ENCODE measurements at places on chromosomes 16 and 17.

DNA sequence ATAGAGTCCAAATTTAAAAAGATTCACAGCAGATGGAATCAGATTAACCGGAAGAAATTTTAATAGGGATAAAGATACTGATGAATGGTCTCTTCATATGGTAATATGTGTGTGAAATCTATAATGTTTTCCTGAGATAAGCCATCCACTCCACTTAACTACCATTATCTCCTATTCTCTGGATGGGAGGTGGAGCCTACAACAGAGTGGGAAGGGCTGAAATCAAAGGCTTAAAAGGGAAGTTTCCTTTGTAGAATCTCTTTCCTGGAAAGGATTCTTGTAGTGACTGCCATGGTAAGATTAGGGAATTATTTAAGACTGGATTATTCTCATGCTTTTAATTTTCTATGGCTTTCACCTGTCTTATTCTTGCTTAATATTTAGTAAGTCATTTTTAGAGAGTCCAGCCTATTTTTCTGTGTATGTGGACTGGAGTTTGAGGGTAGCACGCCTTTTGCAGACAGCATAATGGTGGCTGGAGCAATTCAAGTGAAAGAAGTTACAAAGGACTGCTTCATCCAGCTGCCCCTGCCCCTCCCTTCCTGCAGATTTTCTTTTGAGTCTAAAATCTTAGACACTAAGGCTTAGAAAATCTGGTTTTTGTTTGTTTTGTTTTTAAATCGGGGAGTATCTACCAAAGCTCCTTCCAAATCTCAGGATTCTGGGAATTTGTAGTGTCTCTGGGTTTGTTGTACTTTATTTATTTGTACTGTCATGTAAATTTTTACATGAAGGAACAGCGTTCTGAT, 26.5 kb downstream of the KAT7 start:
- no peak for DNase-seq

DNA sequence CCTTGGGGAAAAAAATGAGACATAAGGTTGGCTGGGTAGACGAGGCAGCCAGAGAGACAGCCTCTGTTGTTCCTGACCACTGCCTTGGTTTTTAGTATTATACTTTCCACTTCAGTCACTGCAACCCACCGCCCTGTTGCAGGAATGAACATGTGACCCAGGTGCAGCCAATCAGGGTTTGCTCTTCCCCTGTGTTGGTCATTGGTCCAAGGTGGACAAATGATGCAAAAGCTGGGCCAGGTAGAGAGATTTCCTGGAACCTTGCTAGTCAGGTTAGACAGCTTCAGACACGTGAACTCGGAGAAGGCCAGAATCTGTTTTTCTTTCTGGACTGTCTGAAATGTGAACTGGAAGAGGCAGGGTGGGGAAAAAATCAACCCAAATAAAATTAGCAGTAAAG, 452.4 kb upstream of the RBFOX1 start:
- DNase-seq = no peak

GRCh38 chr16:79293836-79294460, 306.6 kb downstream of the MAF start:
- DNase-seq = no peak

DNA sequence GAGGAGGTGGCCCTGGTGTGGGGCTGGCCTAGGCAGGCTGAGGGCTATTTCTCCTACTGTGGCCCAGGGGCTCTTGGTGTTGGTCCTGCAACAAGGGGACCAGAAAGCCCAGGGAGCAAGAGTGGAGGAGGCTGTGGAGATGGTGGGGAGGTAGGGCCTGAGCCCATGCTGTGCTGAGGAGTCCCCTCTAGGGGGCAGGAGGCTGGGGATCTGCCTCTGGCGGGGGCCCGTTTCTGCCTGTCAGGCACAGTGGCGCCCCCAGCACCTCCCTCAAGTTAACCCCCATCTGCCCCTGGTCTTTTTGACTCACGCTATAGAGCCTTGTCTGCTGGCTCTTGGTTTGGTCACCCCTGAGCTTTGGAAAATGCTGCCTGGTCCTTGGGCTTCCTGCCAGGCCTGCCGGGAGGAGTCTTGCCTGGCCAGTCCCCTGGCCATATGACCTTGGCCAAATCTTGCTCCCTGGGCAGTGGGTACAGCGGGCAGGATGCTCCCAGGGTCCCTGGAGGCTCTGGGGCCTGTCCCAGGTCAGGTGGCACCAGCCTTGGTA, 5.9 kb downstream of the BAIAP2 start:
- peak; percentile 53 for DNase-seq

DNA sequence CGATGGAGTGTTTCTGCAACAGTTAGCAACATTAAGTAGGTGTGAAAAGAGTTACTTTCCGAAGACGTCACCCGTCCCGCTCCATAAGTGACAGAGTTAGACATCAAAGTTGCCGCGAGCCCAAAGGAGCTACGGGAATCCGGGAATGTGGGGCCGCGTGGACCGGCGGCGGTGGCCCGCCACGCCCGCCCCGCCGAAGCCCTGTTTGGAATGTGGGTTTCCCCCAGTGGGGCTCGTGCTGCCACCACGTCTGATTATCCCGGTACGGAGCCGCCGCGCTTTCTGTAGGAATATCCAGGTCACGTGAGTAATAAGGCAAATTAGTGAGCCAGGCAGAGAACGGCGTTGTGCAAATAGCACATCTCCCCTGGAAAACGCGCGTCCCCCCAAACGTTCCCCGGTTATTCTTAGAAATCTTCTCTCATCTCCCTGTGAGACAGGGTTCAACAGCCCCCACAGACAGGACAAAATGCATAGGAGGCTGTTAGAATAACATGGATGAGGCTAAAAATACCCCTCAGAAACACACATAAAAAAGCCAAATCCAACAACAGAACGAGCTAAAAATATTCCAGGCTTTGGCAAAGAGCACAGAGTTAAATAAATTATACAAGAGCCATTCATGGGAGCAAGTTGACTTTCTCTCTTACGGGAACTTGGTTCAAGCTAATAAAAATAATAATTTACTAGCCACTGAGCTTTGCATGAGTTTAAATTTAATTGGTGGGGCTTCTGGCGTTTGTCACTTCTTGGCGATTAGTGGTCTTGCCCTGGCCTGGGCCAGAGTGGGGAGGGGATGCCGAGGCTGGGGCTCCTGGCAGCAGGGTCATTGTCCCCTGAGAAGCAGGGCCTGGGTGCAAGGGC, 8.6 kb downstream of the BAHCC1 start:
- no peak for DNase-seq

GRCh38 chr16:53209429-53209828, 154.6 kb downstream of the CHD9 start:
- no peak for DNase-seq

- DNase-seq = no peak
Measured at GRCh38 chr17:6654841-6655731, 3.5 kb downstream of the C17orf100 start.

DNA sequence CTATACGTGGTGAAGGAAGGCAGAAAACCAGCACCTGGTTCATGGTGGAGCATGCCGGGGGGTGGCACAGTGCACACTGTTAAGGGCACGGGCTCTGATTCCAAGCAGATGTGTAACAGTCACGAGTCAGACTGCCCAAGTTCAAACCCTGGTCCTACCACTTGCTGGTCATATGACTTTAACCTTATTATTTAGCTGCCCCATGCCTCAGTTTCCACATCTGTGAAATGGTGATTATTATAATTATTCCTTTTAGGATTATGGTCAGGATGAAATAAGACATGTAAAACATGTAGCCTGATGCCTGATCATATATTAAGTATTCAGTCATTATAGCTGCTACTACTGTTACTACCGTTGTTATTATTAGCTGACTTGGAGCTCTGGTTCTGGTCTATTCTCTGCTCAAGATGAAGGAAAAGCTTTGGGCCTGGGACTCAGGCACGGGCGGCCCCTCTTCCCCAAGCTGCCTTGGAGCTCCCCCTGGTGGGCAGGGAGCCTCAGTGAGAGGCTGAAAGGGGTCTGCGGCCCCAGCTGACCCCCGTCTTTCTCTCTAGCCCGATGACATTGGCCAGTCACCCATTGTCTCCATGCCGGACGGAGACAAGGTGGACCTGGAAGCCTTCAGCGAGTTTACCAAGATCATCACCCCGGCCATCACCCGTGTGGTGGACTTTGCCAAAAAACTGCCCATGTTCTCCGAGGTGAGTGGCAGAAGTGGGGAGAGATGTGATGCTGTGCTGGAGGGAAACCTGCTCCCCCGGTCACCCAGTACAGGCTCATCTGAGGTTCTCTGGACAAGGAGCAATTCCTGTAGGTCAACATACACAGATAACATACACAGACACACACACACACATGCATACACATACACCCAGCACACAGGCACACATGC, 14.0 kb downstream of the NR1D1 start:
- peak; percentile 79 for DNase-seq

DNA sequence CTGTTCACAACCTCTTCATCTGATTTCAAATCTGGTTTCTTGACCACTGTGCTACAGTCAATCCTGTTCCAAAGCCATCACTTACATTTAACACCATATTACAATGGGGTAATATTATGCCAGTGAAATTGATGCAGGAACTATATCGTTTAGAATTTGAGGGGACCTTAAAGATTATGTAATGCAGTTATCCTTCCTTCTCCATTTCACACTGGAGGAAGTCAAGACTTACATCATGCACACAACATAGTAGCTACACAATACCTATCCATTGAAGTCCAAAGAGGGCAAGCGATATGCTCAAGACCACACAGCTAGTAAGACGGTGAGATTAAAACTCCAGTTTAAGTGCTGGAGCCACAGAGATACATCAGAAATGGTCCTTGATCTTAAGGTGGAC, 16.8 kb downstream of the NOG start:
- DNase-seq = no peak

GRCh38 chr17:56393156-56393555, 200.3 kb upstream of the NOG start:
- DNase-seq = no peak

- no peak for DNase-seq
Measured at GRCh38 chr16:70730944-70731343, 45.1 kb upstream of the MTSS2 start.

DNA sequence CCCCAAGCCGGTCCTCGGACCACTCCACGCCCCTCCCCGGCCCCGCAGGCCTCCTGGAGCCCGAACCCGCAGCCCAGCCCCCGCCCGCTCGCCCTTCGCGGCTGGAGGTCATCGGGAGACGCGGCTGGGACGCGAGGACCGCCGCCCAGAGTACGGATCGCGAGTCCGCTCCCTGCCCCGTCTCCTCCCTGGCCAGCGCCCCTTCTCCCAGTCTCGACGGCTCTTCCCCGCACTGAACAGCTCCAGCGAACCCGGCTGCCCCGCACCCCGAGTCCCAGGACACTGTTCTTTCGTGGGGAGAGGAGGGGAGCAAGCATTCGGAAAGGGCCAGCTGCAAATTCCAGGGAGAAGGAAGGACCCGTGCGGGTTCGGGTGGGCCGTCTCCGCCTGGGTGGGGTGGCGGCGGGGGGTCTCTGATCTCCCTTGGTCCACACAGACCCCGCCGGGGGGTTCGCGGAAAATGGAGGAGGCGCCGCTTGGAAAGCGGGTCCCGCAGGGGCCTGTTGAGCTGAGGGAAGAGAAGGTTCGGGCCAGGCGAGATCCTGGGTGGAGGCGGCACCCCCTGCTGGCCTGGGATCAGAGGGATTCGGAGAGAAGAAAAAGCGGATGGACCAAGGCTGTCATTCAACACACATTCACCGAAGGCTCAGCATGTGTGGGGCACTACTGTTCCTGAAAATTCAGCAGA, 632 bp upstream of the RTN4RL1 start:
- peak; percentile 55 for DNase-seq

DNA sequence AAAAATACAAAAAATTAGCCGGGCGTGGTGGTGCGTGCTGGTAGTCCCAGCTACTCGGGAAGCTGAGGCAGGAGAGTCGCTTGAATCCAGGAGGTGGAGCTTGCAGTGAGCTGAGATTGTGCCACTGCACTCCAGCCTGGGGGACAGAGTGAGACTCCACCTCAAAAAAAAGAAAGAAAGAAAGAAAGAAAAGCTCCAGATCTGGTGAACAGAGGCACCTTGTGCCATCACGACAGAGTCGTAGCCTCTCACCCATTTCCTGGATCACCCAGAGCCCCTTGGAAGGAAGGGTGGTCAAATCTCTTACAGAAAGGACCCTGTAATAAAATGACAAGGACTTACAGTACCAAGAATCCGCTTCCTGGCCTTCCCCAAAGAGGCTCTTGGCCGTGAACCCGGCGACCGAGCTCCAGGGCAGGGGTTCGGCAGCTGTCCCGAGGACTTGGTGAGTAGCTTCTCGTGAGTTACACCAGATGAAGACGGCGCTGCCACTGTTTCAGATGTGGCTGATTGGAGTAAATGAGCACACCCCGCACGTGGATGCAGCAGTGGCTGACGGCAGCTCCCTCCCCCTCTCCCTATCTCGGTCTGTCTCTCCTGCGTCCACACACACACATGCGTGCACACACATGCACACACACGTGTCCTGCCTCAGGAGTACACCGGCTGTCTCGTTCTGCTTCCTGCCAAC, 13.5 kb downstream of the LGALS3BP start:
- DNase-seq = no peak

- DNase-seq = no peak
Measured at GRCh38 chr16:78513838-78514237, 414.4 kb downstream of the WWOX start.

- DNase-seq = peak; percentile 76
Measured at GRCh38 chr17:37047631-37048104, 98.9 kb downstream of the AATF start.

GRCh38 chr17:47757386-47757785, 24.4 kb downstream of the TBX21 start:
- DNase-seq = no peak

DNA sequence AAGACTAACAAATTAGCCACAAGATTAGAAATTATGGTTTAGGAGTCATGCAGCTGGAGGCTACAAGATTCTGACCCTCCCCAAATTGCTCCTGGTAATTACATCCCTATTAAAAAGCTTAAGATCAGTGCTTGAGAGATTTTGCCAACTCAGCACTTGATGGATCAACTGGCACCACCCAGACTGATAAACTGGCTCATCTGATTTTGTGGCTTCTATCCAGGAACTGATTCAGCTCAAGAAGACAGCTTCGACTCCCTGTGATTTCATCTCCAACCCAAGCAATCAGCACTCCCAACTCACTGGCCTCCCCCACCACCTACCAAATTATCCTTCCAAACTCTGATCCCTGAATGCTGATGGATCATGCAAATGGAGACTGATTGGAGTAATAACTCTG, 94.8 kb downstream of the TNFRSF13B start:
- DNase-seq = no peak

DNA sequence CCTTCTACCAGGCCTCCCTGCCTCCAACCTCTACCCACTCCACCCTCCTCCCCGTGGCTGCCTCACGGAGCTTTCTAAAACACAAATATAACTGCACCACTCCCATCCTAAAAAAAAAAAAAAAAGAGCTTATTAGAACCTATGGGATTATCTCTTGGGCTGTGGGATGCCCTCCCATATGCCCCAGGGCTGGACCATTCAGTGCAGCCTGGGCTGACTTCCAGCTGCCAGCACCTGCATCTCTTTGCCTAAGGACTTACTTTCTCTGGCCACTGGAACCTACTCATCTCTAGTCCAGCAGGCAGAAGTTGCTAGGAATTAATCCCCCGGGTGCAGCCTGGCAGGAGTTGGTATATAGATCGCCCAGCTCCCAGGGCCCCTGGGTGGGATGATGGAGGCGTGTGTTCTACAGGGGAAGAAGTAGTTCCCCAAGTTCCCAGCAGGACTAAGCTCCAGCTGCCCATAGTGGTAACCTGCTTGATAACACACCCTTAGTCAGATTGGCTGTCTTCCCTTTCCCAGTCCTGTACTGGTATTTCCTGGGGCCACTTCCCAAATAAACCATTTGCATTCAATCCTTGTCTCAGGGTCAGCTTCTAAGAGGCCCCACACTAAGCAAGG, 10.3 kb downstream of the MPP3 start:
- no peak for DNase-seq

Data from GM10248 (cell line).